ENCODE measurements at places on chromosomes 4 and X. TPM values are rescaled to one million over a fixed set of nuclear protein-coding genes. Genes with fewer than 3 reads are reported as not detected.

GRCh38 chr4:5956285-5957021 is 61.8 kb downstream of the C4orf50 start:
- peaks cover 32% of the 10 kb centered on the region for H3K27me3 ChIP-seq
- H3K36me3 ChIP-seq = no peaks in the 10 kb centered on the region
- peak overlapping the region; percentile 34 for H3K27ac ChIP-seq

GRCh38 chr4:158209825-158210807 is at the start of gene TMEM144:
Gene TMEM144 (plus strand): TSS chr4:158210486. CDS start chr4:158212668, 2,182 bp downstream.
- no peaks in the 10 kb centered on the region for H3K36me3 ChIP-seq
- DNase-seq = peak; percentile 80
- H3K27me3 ChIP-seq = no peaks in the 10 kb centered on the region
- H3K4me1 ChIP-seq = peaks cover 13% of the 10 kb centered on the region
- peak within 1 kb of the TSS; percentile 97 for H3K27ac ChIP-seq

- no peak for DNase-seq
- H3K36me3 ChIP-seq = no peaks in the 10 kb centered on the region
- H3K4me3 ChIP-seq = no peak overlapping the region
These were observed 58.4 kb upstream of the CBR4 start for GRCh38 chr4:169068423-169068822.

DNA sequence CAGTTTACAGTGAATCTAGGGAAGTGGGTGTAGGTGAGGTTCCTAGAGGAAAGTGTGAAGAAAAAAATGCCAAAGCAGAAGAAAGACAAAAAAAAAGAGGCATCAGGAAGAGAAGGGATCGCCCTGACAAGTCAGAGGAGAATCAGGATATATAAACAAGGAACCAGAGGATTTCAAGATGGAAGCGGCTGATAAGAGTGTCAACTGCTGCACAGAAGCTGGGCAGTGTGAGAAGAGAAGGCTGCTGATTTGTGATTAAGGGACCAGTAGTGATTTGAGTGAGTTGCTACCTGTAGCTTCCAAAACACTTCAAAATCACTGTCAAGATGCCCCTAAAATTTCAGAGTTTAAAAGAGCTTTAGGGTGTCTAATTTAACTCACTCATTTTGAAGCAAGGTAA is 258.2 kb downstream of the PPP3CA start:
- H3K27me3 ChIP-seq = no peaks in the 10 kb centered on the region
- H3K36me3 ChIP-seq = peaks cover 8% of the 10 kb centered on the region
- H3K4me1 ChIP-seq = peaks cover 2% of the 10 kb centered on the region
- no peak overlapping the region for H3K27ac ChIP-seq
- DNase-seq = no peak
- no peak overlapping the region for H3K4me3 ChIP-seq

GRCh38 chr4:148287111-148287510 is 155.1 kb downstream of the NR3C2 start:
- no peak overlapping the region for H3K27ac ChIP-seq
- no peaks in the 10 kb centered on the region for H3K36me3 ChIP-seq
- no peak for DNase-seq
- no peaks in the 10 kb centered on the region for H3K27me3 ChIP-seq
- peaks cover 17% of the 10 kb centered on the region for H3K4me1 ChIP-seq
- no peak overlapping the region for H3K4me3 ChIP-seq

GRCh38 chr4:127844601-127845116 is 36.0 kb upstream of the PLK4 start:
- no peaks in the 10 kb centered on the region for H3K27me3 ChIP-seq
- H3K4me3 ChIP-seq = no peak overlapping the region
- no peak overlapping the region for H3K27ac ChIP-seq
- no peaks in the 10 kb centered on the region for H3K4me1 ChIP-seq
- DNase-seq = no peak

DNA sequence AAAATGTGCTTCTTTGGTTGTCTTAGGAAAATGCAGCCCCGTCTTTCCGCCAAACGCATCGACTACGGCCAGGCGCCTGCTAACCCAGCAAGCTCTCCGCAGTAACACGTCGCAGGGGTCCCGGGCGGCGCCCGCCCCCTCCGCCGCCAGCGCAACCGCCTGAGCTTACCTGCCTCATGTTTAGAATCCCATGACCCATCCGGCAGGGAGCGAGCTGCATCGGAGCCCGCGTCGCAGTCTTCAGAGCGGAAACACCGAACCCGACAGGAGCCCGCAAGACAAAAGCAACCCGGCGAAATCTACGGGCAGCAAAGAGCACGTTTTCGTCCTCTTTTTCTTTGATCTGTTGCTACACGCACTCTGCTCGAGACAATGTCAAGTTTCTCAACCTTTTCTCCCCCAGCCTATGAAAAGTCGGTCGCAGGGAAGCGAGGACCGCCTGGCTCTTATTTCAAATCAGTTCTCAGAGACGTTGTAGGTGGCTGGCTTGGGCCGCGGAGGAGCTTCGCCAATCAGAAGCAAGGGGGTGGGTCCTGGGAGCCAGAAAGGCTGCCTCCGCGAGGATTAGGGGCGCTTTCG is at the start of gene MID1:
TSS of gene MID1 (minus strand) at position 465 of the 579 bp plus-strand sequence. CDS start 53,038 bp downstream, outside the sequence.
- no peaks in the 10 kb centered on the region for H3K27me3 ChIP-seq
- no peaks in the 10 kb centered on the region for H3K36me3 ChIP-seq
- peak within 1 kb of the TSS; percentile 78 for H3K4me3 ChIP-seq

The BGN gene
- 121 TPM for total RNA-seq

DNA sequence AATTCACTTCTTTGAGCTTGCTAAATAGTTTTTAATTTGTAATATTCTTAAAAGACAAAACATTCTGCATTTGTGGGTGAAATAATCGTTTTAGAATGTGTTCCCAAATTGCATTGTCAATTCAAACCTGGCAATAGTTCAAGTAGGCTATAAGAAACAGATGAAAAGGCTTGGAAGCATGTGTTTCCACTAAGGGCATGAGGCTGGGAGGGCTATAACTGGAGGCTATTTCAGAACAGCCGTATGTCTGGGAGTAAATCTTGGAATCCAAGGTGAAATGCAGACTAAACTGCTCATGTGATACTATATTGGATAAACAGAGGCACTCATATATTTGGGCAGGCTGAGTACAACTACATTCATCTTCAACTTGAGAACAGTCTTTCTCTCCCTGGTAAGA is 117.4 kb upstream of the GRPR start:
- H3K4me1 ChIP-seq = peaks cover 18% of the 10 kb centered on the region
- DNase-seq = no peak
- H3K36me3 ChIP-seq = no peaks in the 10 kb centered on the region
- H3K27ac ChIP-seq = no peak overlapping the region

GRCh38 chr4:20030108-20030507 is 221.6 kb upstream of the SLIT2 start:
- H3K36me3 ChIP-seq = no peaks in the 10 kb centered on the region
- peaks cover 2% of the 10 kb centered on the region for H3K4me1 ChIP-seq
- H3K4me3 ChIP-seq = no peak overlapping the region
- no peaks in the 10 kb centered on the region for H3K27me3 ChIP-seq
- no peak overlapping the region for H3K27ac ChIP-seq
- DNase-seq = no peak
